Stimulated activated naive B cell treated with anti-CD40 and anti-IgM and Interleukin-4, amounts not matched to agents 10 μg/mL and 1 μg/mL and 100 μg/mL, for 72 hours (primary cell): ENCODE measurements at places on chromosomes 3 and 15.

DNA sequence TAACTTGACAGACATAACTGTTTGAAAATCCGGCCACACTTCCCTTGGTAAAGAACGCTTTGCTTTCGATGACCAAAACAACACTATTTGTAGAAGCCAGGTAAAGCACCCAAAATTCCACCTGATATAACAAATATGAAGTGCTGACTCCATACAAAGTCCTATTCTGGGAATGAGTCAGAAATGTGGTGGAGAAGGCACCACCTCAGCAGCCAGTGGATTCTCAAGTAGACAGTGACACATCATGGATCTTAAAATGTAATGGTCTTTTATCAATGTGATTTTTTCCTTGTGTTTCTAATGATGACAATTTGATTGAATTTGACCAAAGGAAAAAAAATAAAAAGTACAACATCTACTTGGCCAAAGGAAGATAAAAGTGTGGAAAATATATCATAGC is 135.0 kb upstream of the WNT5A start:
- H3K27me3 ChIP-seq, result peaks cover 8% of the 10 kb centered on the region
- H3K36me3 ChIP-seq, result no peaks in the 10 kb centered on the region
- no peak overlapping the region for H3K4me3 ChIP-seq
- DNase-seq, result no peak
- H3K4me1 ChIP-seq, result no peaks in the 10 kb centered on the region
- H3K27ac ChIP-seq, result no peak overlapping the region

- peak overlapping the region; percentile 96 for H3K4me3 ChIP-seq
- H3K36me3 ChIP-seq, result peaks cover 13% of the 10 kb centered on the region
- peak overlapping the region; percentile 93 for H3K27ac ChIP-seq
- no peaks in the 10 kb centered on the region for H3K27me3 ChIP-seq
- H3K4me1 ChIP-seq, result peaks cover 52% of the 10 kb centered on the region
- DNase-seq, result no peak
Observed at GRCh38 chr3:12483410-12483809, 870 bp upstream of the TSEN2 start.

DNA sequence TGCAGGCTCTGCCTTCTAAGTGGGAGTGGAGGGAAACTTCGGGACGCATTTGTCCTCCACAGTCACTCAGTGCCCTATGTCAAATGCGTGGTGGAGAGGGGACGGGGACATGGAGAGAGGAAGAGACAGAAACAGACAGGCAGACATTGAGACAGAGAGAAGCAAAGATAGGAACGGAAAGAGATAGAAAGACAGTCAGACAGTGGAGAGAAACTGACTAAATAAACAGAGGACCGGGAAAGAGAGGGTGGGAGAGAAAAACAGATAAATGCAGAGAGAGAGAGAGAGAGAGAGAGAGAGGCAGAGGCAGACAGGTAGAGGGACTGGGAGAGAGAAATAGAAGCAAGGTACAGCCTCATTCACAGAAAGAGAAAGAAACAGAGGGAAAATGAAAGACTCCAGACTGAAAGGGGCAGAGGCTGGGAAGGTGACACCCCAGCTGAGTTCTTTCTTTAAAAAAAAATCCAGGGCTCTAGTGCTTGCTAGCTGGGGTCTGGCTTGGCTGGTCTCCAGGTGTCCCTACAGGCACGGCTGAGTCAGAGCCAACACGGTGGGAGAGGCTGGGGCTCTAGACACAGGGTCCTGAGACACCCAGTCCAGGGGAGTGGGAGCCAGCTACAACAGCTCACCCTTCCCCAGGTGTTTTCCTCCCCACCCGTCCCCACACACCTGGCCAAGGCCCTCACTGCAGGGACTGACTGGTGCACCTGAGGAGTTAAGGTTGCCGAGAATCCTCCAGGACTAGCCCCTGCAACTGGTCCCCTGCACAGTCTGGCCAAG is 506.1 kb upstream of the PROK2 start:
- no peak overlapping the region for H3K4me3 ChIP-seq
- H3K27ac ChIP-seq, result no peak overlapping the region
- H3K27me3 ChIP-seq, result peaks cover 26% of the 10 kb centered on the region
- H3K36me3 ChIP-seq, result no peaks in the 10 kb centered on the region
- no peak for DNase-seq
- H3K4me1 ChIP-seq, result peaks cover 20% of the 10 kb centered on the region

DNA sequence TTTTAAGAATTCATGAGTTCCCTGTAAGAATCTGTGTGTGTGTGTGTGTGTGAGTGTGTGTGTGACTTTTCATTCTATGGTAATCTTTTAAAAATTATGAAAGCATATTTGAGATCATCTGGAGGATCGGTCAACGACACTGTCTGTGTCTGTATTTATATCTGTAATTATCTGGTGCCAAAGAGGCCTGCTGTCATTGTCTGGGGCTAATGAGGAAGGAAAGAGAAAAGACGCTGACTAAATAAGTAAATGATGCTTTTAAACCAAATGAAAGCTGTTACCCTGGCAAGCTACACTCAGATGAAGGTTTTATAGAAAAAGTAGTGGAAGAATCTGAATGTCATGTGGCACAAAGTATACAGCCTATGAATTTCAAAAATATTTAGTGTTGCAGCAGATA is 439.8 kb downstream of the RBMS3 start:
- no peak overlapping the region for H3K4me3 ChIP-seq
- DNase-seq, result no peak
- H3K27me3 ChIP-seq, result no peaks in the 10 kb centered on the region
- H3K4me1 ChIP-seq, result no peaks in the 10 kb centered on the region
- no peak overlapping the region for H3K27ac ChIP-seq

DNA sequence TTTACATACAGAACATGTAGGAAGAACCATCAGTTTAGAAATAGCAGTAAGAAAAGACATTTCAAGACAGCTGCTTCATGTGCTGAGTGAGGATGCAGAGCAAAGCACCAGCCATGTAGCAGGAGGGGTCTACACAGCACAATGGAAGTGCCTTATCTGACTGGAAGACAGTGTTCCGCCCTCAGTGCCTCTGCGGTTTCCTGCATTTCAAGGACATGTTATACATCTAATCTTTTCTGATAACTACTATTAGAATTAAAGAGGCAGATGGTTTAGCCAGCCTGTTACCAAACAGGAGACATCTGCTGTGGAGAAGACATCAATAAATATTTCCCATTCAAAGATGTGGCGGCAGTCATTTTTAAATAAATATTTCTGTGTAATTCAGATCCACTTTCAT is 10.6 kb downstream of the LSG1 start:
- H3K27me3 ChIP-seq, result no peaks in the 10 kb centered on the region
- no peak for DNase-seq
- peak overlapping the region; percentile 71 for H3K27ac ChIP-seq
- H3K36me3 ChIP-seq, result peaks cover 11% of the 10 kb centered on the region
- no peak overlapping the region for H3K4me3 ChIP-seq

DNA sequence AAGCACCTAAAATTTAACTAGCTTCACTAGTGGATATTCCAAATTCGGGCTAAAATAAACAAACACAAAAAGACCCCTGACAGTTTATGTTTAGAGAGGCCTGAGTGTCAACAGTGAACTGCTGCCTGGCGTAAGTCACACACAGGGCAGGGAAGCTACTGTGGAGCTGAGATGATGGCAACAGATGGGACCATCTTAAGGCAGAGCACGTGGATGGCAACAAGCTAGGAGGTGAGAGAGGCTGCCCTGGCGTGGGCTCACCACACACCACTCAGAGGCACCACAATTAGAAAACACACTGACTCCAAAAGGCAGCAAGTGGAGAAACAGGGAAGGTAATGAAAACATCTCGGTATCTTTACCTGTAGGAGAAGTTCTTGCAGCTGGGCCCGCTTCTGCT is 93.3 kb downstream of the ATP1B3 start:
- no peak overlapping the region for H3K27ac ChIP-seq
- no peak for DNase-seq
- peaks cover 11% of the 10 kb centered on the region for H3K36me3 ChIP-seq

- no peaks in the 10 kb centered on the region for H3K4me1 ChIP-seq
- H3K36me3 ChIP-seq, result peaks cover 7% of the 10 kb centered on the region
- H3K27ac ChIP-seq, result no peak overlapping the region
- no peak overlapping the region for H3K4me3 ChIP-seq
- DNase-seq, result no peak
Observed at GRCh38 chr15:35136321-35137189, 51.5 kb upstream of the NANOGP8 start.

DNA sequence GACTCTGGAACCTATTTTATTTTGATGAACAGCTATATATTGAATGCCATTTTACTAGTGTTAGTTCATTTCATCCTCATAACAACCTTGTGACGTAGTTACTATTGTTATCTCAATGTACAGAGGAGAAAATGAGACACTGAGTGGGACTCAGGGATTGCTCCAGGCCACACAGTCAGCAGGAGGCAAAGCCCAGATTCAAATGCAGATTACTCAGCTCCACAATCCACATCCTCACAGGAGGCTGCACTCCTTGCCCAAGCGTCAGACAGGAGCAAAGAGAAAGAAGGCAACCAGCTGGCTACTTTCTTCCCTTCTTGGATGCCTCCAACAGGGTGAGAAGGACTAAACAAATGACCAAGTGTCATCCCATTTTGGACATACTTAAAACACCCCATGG is 92.0 kb upstream of the CCDC54 start:
- H3K4me3 ChIP-seq, result no peak overlapping the region
- no peak overlapping the region for H3K27ac ChIP-seq
- H3K4me1 ChIP-seq, result peaks cover 5% of the 10 kb centered on the region
- no peak for DNase-seq
- no peaks in the 10 kb centered on the region for H3K36me3 ChIP-seq
- no peaks in the 10 kb centered on the region for H3K27me3 ChIP-seq

- DNase-seq, result no peak
- no peaks in the 10 kb centered on the region for H3K27me3 ChIP-seq
- peaks cover 42% of the 10 kb centered on the region for H3K36me3 ChIP-seq
- H3K4me3 ChIP-seq, result no peak overlapping the region
- peaks cover 63% of the 10 kb centered on the region for H3K4me1 ChIP-seq
- H3K27ac ChIP-seq, result peak overlapping the region; percentile 86
Observed at GRCh38 chr3:188404701-188405100, 250.7 kb downstream of the LPP start.

GRCh38 chr3:116474801-116475200 is 29.5 kb upstream of the LSAMP start:
- no peak overlapping the region for H3K27ac ChIP-seq
- DNase-seq, result no peak
- no peak overlapping the region for H3K4me3 ChIP-seq

DNA sequence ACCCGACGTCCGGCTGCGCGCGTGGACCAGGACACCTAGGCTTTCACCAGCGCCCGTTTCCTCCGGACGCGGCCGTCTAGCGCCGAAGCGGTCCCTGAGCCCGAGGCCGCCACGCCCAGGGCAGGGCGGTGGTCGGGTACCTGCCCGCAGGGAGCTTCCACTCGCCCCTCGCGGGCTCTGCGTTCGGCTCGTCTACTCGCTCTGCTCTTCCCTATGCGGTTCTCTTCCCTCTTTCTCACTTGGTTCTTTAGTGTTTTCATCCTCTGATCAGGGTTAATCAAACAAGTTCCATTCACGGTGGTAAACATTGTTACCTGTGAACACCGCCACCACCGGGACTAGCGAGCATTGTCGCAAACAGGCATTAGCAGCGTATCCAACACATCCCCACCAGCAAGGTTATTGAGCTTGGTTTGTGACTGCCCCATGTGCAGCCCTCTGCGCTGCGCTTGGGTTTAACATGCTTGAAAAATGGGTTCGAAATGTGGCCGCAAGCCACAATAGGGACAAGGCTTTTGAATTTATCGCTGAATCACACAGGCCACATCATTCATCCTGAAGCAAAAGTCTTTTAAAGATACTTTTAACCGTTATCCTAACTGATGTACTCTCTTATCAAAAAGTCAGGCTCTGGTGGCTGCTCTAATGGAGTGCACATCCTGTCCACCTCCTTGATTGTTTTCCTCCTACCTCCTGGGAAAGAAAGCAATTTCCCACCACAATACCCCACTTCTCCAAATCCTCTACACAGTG is 843 bp upstream of the CD47 start:
- DNase-seq, result no peak
- H3K36me3 ChIP-seq, result peaks cover 9% of the 10 kb centered on the region
- H3K4me1 ChIP-seq, result peaks cover 29% of the 10 kb centered on the region
- no peaks in the 10 kb centered on the region for H3K27me3 ChIP-seq
- H3K4me3 ChIP-seq, result peak overlapping the region; percentile 100

DNA sequence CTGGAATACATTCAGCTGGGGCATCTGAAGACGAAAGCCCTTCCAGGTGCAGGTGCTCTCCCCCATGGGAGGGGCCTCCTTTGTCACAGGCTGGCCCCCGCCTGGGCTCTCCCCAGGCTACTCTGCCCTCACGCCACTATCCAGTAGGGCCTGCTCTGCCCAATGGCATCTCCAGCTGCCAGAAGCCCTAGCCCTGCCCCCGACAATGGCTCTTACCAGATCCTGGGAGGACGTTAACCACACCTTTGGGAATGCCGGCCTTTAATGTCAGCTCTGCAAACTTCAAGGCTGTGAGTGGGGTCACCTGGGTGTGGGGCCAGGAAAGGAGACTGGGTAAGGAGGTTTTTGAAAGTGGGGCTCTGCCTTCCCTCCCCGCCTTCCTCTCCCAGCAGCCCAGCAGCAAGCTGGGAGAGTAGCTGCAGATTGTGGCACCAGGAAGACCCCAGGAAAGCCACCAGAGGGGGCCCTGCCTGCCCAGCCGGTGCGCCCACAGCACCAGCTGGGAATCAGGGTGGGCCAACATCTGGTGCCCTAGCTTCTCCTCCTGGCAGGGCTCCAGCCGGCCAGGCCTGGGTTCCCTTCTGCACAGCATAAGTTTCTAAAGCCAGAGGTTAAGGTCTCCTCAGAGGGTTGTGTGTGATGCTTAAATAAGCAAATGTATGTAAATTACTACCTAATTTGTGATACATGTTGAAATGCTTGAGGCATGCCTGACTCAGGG is 40.4 kb upstream of the SLC41A3 start:
- H3K36me3 ChIP-seq, result no peaks in the 10 kb centered on the region
- no peak for DNase-seq
- H3K4me1 ChIP-seq, result no peaks in the 10 kb centered on the region
- peaks cover 11% of the 10 kb centered on the region for H3K27me3 ChIP-seq

- peaks cover 33% of the 10 kb centered on the region for H3K4me1 ChIP-seq
- no peaks in the 10 kb centered on the region for H3K36me3 ChIP-seq
- no peak overlapping the region for H3K4me3 ChIP-seq
- H3K27ac ChIP-seq, result no peak overlapping the region
- no peak for DNase-seq
- H3K27me3 ChIP-seq, result peaks cover 19% of the 10 kb centered on the region
Observed at GRCh38 chr3:70179111-70179510, 133.3 kb downstream of the MDFIC2 start.

DNA sequence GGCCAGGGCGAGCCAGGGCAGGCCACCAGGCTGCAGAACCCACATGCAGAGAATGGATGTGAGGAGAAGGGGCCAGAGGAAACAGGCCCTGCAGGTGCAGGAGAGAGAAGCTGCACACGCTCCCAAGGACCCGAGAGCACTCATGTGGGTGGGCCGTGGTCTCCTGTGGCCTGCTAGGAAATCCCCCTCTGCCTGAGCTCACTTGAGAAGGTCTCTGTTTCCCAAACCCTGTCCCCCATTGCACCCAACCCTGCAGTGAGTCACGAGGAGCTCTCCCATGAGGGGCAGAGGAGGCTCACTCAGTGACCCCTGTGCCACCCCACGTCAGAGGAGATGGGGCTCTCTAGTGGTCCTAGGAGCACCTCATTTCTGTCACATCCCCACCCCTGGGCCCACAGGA is 111.1 kb downstream of the KLF13 start:
- H3K4me3 ChIP-seq, result peak overlapping the region; percentile 70
- H3K27ac ChIP-seq, result peak overlapping the region; percentile 99
- peak; percentile 73 for DNase-seq
- no peaks in the 10 kb centered on the region for H3K36me3 ChIP-seq
- peaks cover 96% of the 10 kb centered on the region for H3K4me1 ChIP-seq
- no peaks in the 10 kb centered on the region for H3K27me3 ChIP-seq
